ENCODE measurements at places on chromosomes 3 and 15.
A peak's percentile ranks its signal among the peaks of the same experiment; 100 is the strongest.

- DNase-seq: no peak
Observed at GRCh38 chr3:43254125-43254524, 32.2 kb upstream of the SNRK start.

GRCh38 chr3:195802795-195803194 is 8.9 kb downstream of the MUC4 start:
- peak; percentile 39 for DNase-seq

DNA sequence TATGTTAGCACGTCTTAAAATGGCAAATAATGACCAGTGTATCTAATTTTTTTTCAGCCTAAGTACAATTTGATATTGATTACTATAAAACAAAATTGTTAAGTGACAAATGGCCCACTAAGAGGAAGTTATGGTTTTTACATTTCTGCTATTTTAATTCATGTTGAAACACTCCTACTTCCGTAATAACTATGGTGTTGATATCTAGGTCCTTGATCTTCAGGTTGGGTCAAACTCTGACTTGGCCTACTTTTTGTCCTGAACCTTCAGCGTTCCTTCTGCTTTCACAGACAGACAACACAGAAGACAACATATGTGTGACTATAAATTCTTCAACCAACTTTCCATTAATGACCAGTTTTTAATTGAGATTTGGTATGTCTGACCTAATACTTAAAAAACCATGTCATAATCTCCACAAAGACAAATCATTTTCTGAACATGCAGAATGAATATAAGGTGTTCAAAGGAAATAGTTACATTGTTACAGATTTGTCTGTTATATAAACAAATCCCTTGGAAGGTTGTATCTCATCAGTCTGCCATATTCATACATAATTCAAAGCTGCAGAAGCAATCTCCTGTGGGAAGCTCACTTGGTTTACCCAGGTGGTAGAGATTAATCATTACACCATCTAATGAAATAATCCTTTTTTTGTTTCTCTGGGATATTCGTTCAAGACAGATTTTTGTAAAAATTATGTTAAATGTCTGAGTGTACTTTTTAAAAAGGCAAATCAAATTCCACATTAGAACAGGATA is 92.1 kb upstream of the TSPAN3 start:
- no peak for DNase-seq

DNA sequence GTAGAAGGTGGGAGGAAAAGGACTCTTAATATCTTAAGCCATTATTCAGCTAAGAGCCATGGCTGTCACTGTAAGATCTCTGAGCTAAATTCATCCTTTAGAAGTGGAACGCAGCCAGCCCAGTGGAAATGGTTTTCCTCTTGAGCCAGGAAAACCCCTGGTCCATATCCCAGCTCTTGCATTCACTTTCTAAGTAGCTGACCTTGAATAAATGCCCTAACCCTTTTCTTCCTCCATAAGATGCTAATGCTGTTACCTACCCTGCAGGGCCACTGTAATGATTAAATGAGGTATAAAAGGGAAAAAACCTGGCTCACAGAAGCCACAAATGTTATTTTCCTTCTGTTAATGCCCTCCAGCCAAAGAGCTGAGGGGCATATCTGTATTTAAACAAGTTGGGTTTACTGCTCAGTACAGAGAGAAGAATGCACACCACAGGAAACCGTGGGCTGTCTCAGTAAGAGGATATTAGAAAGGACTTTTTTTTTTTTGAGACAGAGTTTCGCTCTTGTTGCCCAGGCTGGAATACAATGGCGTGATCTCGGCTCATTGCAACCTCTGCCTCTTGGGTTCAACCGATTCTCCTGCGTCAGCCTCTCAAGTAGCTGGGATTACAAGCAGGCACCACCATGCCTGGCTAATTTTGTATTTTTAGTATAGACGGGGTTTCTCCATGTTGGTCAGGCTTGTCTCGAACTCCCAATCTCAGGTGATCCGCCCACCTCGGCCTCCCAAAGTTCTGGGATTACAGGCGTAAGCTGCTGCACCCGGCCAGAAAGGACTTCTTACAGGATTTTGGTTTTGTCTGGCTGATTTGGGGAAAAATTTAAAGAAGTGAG is 6.8 kb downstream of the UBL7 start:
- DNase-seq: no peak

DNA sequence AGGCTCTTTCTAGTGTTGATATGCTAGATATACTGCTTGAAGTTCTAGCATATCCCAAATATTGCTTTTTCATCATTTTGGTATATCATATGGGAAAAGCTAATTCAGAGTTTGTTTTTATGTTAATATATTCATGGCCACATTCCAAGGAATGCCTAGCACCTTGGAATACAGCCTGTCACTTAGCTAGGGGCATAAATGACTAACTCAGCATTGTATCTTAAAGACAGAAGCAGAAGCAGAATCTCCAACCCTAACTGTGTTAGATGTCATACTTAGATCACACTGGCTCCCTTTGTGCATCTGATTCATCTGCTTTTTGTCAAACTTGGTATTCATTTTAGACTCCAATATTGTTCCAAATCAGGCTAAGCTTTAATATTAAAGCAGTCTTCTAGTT is 130.8 kb upstream of the TSPAN3 start:
- no peak for DNase-seq

DNA sequence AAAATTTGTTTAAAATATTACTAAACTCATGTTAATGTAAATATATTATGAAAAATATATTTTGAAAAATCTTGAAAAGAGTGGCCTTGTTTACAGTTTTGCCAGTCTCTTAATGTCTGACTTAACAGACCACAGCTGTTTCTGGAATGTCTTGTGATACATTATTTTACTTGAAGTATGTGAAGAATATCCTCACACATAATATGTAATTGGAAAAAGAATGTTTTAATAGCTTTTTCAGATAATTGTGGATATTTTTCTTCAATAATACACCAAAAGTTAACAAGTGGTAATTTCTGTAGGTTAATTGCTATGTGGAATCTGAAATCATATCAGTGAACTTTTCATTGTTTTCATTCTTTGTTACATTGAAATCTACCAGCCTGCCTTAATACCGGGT is 101.3 kb downstream of the UBE2E2 start:
- no peak for DNase-seq

- DNase-seq: no peak
Observed at GRCh38 chr3:177894081-177894728, 642.0 kb upstream of the KCNMB2 start.

DNA sequence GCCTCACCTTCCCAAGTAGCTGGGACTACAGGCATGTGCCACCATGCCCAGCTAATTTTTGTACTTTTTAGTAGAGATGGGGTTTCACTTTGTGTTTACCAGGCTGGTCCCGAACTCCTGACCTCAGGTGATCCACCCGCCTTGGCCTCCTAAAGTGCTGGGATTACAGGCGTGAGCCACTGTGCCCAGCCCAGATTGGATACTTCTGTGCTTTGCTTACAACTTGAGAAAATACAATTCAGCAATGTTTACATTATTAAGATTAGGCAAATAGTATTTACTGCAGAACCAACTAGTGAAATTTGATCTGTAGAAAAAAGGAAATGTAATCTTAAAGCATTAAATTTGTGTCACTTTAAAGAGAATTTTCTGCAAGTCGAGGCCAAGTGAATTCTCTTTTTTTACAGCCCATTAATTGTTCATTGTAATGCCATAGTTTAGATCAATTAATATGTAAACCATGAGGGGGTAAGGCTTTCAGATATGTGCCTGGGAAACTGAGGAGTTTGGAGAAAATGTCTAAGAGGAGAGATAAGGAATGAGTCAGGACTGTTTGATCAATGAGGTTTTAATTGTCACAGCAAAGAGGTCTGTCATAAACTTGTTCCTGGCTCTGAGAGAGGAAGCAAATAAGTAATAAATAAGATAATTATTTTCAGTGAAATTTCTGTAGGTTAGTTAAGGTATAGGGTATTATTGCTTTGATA is 15.3 kb downstream of the PYDC2 start:
- no peak for DNase-seq

DNA sequence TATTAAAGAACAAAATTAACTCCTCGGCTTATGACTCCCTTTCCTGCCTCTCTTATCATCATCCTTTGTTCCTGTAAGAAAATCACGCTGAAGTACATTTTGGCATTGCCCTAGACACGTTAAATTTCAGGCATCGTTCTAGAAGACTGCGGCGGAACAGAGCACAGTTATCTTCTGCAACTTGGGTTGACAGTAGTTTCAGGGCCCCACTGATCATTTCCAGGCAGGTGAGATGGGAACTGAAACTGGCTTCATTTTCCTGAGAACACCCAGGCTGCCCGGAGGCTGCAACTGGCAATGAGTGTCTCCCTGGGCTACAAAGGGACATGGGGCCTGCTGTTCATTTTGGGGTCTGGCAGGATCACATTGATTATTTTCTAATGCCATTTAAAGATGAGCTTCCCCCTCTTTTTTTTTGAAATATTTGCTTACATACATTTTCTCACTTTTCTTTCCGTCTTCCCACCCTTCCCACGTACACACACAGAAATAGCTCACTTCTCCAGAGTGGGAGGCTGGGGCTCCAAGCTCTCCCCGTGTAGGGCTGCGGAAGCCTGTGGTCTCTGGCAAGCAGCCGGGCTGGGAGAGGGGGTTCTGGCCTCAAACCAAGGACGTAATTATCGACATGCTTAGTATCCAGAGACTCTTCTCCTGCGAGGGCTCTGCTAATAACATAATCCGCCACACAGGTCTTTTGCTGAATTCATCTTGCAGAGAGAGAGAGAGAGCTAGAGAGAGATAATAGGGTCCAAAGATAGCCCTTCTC is 267.4 kb downstream of the ABHD5 start:
- DNase-seq: no peak

DNA sequence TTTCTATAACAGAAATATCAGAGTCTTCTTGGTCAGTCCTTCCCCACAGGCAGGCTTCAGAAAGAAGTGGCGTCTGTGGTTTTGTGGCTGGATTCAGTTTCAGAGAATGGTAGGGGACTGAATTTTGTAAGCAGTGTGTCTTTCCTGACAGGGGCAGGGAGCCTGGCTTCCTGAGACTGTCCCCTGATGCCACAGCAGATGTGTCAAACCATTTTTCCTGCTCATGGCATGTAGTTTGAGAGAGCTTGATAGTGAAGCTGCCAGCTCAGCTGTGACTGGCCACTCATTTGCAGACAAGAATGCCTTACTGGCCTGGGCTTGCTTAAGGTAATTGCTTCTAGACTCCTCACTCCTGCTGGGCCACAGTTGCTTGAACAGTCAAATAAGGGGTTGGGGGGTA is 26.4 kb downstream of the LARS2 start:
- DNase-seq: no peak

GRCh38 chr3:72426618-72427397 is 421.4 kb downstream of the SHQ1 start:
- no peak for DNase-seq

GRCh38 chr3:63413523-63413922 is 135.4 kb downstream of the SYNPR start:
- no peak for DNase-seq

DNA sequence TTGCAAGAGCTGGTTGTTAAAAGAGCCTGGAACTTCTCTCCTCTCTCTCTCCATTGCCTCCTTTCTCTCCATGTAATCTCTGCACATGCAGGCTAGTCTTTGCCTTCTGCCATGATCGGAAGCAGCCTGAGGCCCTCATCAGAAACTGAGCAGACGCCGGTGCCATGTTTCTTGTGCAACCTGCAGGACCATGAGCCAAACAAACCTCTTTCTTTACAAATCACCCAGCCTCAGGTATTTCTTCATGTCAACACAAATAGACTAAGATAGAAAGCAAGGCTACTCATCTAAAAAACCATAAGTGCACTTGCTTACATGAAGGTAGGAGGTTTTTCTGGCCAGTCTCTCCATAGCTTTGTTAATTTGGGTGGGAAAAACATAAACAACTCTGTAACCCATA is 8.7 kb downstream of the PDZRN3 start:
- DNase-seq: no peak

GRCh38 chr3:37145611-37146010 is 28.8 kb downstream of the LRRFIP2 start:
- no peak for DNase-seq

GRCh38 chr3:39839484-39839883 is 30.1 kb downstream of the MYRIP start:
- DNase-seq: no peak

- DNase-seq: no peak
Observed at GRCh38 chr15:25954398-25954797, 91.3 kb upstream of the ATP10A start.

GRCh38 chr3:71305231-71306206 is 278.0 kb downstream of the FOXP1 start:
- peak; percentile 49 for DNase-seq

- no peak for DNase-seq
Observed at GRCh38 chr3:145648396-145648795, 512.6 kb downstream of the PLOD2 start.

DNA sequence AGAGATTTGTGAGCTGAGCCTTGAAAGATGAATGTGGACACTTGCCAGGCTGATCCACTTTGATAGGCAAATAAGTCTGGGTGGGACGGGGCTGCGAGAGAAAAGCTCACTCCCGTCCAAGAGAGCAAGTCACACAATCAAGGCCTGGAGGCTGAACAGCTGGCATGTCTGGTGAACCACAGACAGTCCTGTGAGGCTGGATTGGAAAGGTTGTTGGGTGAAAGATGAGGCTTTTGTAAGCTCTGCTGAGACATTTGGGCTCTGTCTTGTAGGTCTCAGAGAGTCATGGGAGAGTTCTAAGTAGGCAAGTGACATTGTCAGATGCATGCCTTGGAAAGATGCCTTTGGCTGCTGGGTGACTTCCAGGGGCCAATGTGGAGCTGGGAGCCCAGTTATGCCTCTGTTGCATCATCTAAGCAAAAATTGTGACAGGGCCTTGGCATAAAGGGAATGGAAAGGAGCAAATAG is 38.5 kb downstream of the RPLP1 start:
- DNase-seq: no peak

- DNase-seq: no peak
Observed at GRCh38 chr3:117486719-117487716, 777.4 kb downstream of the TUSC7 start.

DNA sequence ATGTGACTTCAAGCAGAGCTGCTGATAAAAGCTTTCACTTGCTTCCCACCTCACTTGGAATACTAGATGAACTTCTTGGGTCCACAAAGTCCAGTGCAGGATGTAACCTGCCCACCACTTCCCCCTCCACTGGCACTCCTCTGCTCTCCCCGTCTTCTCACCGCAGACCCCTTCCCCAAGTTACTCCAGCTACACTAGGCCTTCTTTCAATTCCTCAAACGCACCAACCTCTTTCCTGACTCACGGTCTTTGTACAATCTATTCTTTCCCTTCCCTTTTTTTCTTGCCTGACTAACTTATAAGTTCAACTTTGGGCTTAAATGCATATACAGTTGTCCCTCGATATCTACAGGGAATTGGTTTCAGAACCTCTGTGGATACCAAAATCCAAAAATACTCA is 5.2 kb upstream of the ATP13A3 start:
- DNase-seq: no peak

DNA sequence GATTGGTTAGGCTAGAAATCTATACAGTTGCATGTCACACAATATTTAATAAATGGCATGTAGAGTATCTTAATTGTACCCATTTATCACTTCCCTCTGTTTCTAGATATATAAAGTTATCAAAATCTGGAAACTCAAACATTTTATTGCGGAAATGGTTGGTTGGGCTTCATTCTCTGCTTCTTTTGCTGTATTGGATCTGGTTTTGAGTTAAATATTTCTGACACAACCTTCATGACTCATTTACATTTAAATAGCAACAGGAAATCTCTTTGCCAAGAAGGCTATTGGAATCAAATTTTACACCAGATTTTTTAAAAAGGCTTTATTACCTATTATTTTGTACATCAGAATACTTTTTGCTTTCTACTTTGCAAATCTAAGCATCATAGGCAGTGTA is 153.8 kb downstream of the EBLN2 start:
- DNase-seq: no peak
